ENCODE measurements at places on chromosomes 6 and 20.
A peak's percentile ranks its signal among the peaks of the same experiment; 100 is the strongest.

DNA sequence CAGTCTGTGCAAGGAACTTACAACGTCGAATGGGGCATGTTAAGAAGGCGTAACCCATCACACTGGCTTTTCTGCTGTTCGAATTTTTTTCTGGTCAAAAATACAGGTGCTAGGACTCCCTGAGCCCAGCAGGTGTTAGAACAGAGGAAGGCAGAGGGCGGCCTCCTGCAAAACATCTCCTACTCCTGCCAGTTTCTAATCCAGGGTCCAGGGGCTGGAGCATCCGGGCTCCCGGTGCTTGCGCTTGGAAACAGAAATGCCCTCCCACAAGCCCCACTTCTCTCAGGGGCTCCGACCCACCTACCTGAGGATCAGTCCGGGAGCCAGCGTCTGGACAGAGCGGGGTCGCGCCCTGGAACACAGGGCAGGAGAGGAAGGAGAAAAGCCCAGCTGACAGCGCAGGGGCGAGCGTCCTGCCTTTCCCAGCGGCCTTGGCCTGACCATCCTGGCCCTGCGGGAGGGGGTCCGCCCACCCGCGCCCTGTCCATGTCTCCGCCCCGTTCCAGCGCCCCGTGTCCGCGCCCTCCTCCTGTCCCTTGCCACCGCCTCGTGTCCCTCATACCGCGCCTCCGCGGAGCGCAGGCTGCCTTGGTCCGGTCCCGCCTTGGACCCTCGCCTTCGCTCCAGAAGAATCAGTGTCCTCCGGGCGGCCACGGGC, 14.8 kb upstream of the LPA start:
- DNase-seq, result no peak

DNA sequence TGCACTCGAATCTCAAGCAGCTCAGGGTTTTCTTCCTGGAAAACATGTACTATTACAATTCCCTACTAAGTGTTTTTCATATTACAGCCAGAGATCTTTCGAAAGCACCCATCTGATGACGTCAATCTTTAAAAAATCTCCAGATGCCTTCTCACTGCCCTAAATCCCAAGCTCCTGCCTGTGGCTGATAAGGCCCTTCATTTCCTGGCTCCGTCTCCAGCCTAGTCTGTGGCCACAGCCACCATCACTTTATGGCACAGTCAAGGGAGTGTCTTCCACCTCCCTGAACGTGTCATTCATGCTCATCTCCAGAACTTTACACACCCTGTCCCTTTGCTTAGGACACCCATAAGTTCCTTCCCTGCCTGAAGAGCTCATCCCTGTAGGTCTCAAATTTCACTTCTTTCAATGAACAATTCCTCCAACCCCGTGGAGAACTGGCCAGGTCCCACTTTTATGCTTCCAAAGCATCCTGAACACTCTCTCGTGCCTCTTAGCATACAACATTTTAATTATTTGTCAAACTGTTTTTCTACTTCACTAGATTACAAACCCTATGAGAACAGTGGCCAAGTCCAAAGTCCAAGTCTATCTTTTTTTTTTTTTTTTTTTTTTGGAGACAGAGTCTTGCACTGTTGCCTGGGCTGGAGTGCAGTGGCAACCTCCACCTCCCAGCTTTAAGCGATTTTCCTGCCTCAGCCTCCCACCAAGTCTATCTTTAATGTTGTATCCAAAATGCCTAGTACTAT, 106.1 kb upstream of the AGPAT4 start:
- no peak for DNase-seq

GRCh38 chr6:5679270-5679669, 327.5 kb downstream of the NRN1 start:
- no peak for DNase-seq

DNA sequence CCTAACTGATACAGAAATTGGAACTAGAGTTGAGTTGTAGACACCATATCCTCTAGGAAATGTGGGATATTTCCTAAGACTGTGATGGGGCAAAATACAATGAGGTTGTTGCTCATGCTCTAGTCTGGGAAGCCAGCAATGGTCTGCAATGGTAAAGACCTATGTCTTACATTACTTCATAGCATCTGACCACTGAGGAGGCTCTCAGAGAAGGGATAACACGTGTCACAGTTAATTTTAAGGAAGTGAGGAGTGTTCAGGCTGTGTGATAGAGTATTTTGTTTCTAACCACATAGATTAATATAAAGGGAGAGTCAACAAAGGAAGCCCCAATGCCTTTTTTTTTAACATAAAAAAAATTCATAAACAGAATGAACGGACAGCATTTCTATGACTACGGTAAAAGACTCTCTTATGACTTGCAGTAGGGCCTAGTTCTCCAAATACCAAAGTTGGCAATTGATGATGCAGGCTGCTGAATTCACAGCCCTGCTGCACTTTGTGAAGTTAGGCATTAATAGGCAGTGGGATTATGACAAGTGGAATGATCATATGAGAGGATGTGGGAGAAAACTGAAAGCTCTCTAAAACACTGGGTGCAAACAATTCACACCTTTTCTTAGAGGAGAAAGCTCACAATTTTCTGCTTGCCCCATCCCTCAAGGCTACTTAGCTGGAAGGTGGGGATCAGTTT, 13.7 kb downstream of the KCNS1 start:
- no peak for DNase-seq

GRCh38 chr20:53986037-53986650, 84.2 kb downstream of the BCAS1 start:
- no peak for DNase-seq

DNA sequence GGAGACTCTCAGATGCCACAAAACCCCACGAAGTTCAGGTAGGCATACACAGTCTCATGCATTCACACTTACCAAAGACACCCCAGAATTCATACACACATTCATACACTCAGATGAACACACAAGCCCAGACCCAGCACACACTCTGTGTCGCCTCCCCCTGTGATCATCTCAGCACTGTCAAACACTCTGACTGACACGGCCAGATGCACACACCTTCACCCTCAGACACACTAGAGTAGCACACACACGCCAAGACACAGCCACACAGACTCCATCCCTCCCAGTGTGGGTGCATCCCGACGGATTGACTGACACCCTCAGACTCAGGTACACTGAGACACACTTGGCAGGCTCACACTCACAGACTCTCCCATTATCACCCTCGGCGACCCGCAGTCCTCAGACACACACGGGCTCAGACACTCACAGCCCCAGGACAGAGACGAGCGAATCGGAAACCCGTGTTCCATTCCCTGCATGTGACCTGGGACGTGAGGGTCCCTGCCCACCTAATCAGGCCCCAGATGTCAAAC, 872 bp upstream of the RIMS4 start:
- no peak for DNase-seq

GRCh38 chr6:138250053-138250452, 31.8 kb upstream of the PBOV1 start:
- DNase-seq, result no peak

DNA sequence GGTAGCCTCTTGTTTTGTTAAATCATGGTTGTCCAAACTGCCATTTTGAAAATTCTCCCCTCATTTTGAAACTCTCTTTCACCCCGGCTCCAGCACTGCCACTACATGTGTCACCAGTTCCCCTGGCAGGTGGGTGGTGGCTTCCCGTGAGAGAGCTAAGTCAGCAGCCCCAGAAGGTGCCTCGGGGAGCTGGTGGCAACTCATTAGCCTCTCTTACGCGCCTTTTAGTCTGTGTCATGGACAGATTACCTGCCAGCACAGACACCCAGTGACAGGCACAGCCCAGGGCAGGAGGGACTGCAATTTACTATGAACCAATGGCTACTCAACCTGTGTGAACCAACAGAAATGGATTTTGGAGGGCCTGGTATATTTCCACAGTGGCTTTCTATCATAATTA, 147.1 kb upstream of the SASH1 start:
- DNase-seq, result no peak

DNA sequence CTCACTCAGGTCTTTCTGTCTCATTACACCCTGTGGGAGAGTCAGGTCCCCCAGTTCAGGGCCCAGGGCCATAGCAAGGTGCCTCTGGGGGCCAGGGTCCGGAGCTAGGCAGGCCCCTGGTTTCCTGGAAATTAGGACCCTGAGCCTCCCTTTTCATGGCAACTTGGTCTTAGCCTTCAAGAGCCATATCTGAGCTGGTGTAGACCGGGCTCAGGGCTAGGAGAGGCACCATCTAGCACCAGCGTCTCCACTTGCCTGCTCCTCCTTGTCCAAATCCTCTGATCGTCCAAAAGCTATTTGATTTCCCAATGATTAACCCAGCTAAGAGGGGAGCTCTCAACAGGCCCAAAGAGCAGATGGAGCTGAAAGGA, 5.6 kb downstream of the MDFI start:
- no peak for DNase-seq

- DNase-seq, result peak; percentile 26
Observed at GRCh38 chr6:32196682-32197616, 4.5 kb upstream of the GPSM3 start.

DNA sequence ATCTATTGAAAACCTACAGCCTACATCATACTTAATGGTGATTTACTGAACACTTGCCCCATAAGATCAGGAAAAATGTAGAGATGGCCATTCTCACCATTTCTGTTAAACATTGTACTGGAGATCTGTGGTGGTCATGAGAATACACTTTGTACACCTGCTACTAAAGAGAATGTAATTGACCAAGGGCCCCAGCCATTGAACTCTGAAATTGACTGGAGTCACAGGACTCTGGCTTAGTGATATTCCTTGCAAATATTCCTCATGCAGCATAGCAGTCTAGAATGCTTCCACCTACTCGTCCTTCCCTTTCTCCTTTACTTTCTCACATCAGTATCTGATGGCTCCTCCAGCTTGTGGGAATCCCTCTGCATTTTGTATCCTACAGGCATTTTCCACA, 37.4 kb upstream of the SNX9 start:
- DNase-seq, result no peak

DNA sequence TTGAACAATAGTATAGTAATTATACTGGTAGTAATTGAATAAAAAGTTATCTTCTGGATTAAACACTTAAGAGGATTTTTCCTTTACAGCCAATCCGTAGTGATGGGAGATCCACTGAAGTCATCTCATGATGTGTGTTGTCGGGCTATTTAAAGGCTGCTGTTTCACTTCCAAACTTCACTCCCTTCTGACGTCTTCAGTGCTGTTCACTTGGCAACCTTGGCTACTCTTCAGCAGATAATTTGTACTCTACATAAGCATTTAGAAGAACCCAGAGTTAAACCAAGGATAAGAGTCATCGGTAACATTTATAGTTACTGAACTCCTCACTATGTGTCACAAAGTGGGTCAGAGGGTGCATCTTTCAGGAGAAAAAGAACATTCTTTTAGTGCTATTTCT, 179.1 kb upstream of the EYA4 start:
- peak; percentile 21 for DNase-seq

GRCh38 chr6:42340511-42340910, 111.2 kb downstream of the TRERF1 start:
- no peak for DNase-seq
